Esophagus muscularis mucosa (tissue), 4 donors: ENCODE measurements at places on chromosomes 16 and 17. TPM values are rescaled to one million over a fixed set of nuclear protein-coding genes. Genes with fewer than 3 reads are reported as not detected.
A peak's percentile ranks its signal among the peaks of the same experiment; 100 is the strongest.

GRCh38 chr16:27954191-27954590 is 109.3 kb downstream of the GSG1L start:
- H3K27me3 ChIP-seq: no peaks in the 10 kb centered on the region
- H3K4me3 ChIP-seq: no peak overlapping the region
- no peak for DNase-seq
- H3K27ac ChIP-seq: no peak overlapping the region

DNA sequence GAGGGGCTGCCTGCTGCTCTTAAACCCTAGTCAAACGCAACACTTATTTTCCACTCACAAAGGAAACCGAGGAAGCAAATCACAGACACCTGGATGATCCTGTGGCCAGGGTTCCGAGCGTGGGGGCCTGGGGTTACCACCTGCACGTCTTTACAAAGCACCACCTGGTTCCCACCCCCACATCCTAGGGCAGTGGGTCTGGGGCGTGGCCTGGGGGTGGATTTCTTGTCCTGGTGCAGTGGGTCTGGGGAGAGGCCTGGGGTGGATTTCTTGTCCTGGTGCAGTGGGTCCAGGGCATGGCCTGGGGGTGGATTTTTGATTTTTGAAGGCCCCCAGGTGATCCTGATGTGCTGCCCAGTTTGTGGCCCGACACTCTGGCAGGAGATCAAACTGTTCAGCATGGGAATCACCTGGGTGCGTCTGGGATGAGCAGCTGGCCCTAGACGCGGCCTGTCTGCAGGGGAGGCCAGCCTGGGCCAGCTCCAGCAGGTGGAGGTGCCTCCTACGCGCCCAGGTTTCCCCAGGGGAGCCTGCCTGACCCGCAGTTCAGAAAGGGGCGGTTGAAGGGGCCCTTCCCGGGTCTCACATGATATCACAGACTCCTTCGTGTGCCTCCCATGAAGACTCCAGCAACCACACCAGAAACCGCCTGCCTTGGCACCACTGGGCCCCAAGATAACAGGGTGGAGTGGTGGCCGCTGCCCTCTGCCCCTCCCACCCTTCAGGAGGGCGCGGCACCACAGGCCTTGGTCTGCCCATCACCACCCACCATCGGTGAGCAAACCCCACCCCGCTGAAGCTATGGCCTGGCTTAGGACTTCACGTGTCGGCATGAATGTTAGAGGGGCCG is 6.3 kb downstream of the HAGH start:
- no peak for DNase-seq
- no peaks in the 10 kb centered on the region for H3K27me3 ChIP-seq
- peaks cover 28% of the 10 kb centered on the region for H3K4me1 ChIP-seq
- no peak overlapping the region for H3K27ac ChIP-seq
- H3K36me3 ChIP-seq: peaks cover 77% of the 10 kb centered on the region

DNA sequence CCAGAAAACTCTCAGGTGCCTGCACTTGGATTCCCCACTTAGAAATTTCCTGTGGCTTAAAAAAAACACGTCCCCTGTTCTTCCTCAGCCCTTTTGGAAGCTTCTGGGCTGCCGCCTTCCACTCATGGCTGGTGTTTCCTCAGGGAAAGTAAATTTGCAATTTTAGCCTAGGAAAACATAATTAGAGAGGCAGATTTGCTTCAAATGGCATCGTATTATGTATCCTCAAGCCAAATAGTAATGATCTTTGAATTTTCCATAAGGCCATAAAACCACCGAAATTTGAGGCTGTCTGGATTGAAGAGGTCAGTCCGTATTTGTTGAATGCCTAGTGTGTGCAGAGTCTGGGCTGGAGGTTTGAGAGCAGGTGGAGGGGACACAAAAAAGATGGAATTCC is 17.7 kb downstream of the MGAT5B start:
- H3K4me1 ChIP-seq: no peaks in the 10 kb centered on the region
- no peaks in the 10 kb centered on the region for H3K27me3 ChIP-seq
- no peak for DNase-seq
- H3K4me3 ChIP-seq: no peak overlapping the region
- no peaks in the 10 kb centered on the region for H3K36me3 ChIP-seq

DNA sequence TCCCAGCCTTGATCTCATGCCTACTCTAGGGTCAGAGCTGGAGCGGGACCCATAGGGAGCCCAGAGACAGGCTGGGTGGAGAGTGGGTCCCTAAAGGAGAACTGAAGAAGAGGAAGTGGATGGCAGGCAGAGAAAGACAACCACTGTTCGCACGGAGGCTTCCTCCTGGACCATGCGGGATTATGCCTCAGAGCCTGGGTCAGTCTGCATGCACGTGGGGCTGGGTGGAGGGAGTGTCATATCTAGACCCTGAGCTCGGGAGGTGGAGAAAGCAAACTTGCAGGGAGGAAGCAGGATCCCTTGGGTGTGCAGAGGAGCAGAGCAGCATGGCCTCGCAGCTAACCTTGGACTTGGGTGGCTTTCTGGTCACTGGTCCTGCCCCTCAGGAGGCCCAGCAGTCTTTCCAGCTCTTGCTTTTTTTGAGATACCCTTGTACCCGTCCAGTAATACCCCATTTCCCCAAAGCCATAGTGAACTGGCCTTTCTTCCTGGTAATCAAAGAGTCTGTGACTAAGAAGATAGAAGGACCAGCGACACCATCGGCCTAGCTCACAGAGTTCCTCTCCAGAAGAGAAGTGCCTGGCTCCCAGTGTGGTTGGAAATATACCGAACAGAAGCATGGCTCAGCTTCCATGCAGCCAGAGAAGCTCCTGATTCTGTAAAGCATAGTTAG is 344.2 kb downstream of the CPPED1 start:
- no peaks in the 10 kb centered on the region for H3K27me3 ChIP-seq
- peaks cover 6% of the 10 kb centered on the region for H3K4me1 ChIP-seq
- no peak overlapping the region for H3K27ac ChIP-seq
- no peaks in the 10 kb centered on the region for H3K36me3 ChIP-seq

- no peaks in the 10 kb centered on the region for H3K27me3 ChIP-seq
- peaks cover 19% of the 10 kb centered on the region for H3K36me3 ChIP-seq
- H3K4me3 ChIP-seq: no peak overlapping the region
- peaks cover 61% of the 10 kb centered on the region for H3K4me1 ChIP-seq
- no peak for DNase-seq
Observed at GRCh38 chr17:42563543-42563942, 1.6 kb downstream of the COASY start.

- no peaks in the 10 kb centered on the region for H3K4me1 ChIP-seq
- H3K27ac ChIP-seq: no peak overlapping the region
- no peak for DNase-seq
- no peaks in the 10 kb centered on the region for H3K27me3 ChIP-seq
- no peaks in the 10 kb centered on the region for H3K36me3 ChIP-seq
- H3K4me3 ChIP-seq: no peak overlapping the region
Observed at GRCh38 chr17:6681176-6681575, 29.6 kb downstream of the C17orf100 start.

- H3K27me3 ChIP-seq: peaks cover 5% of the 10 kb centered on the region
- H3K27ac ChIP-seq: no peak overlapping the region
- no peak for DNase-seq
- H3K4me3 ChIP-seq: peak overlapping the region; percentile 51
- H3K4me1 ChIP-seq: peaks cover 11% of the 10 kb centered on the region
- no peaks in the 10 kb centered on the region for H3K36me3 ChIP-seq
Observed at GRCh38 chr17:58156839-58157803, 8.9 kb downstream of the OR4D1 start.

LCAT gene
- total RNA-seq: 14.5 TPM

P2RX5 gene
- total RNA-seq: 0.19 TPM

KRT36 gene
- not detected for total RNA-seq

SLC25A10 gene
- 4.8 TPM for total RNA-seq

ABCA3 gene
- total RNA-seq: 10.4 TPM

HS3ST3B1 gene
- 2.5 TPM for total RNA-seq

CLEC3A gene
- 0.17 TPM for total RNA-seq

PRAC1 gene
- total RNA-seq: not detected

CDR2L gene
- total RNA-seq: 17.4 TPM
